Activated CD8-positive, alpha-beta memory T cell treated with anti-CD3 and anti-CD28 coated beads for 4 hours (primary cell): ENCODE measurements at places on chromosomes 6 and 20.

DNA sequence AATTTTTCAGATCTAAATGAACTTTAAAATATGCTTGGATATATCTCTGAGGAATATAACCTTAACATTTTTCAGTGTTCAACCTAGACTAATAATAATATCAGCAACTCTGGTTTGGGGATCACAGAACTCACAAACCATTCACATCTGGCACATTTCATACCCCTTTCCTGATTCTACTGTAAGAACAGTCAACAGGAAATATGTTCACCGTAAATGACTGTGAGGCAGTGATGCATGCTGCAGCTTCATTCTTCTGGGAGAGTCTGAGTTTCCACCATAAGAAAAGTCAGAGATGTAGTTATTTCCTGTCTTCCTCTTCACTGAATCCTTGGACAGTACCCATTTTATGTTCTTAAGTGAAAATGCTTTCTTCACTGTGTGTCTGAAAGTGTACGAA lies 134.2 kb upstream of the IFNGR1 start:
- DNase-seq = no peak

GRCh38 chr20:48040491-48040890 lies 255.2 kb upstream of the SULF2 start:
- DNase-seq = no peak

- DNase-seq = no peak
Measured at GRCh38 chr6:149052350-149053106, 265.0 kb upstream of the TAB2 start.

- no peak for DNase-seq
Measured at GRCh38 chr20:35840421-35840820, 68.6 kb downstream of the PHF20 start.

- DNase-seq = no peak
Measured at GRCh38 chr6:82909551-82909950, 156.1 kb downstream of the UBE3D start.

- DNase-seq = no peak
Measured at GRCh38 chr6:125748406-125749172, 843 bp upstream of the HEY2 start.
